ENCODE measurements at places on chromosomes 3 and 15. TPM values are rescaled to one million over a fixed set of nuclear protein-coding genes. Genes with fewer than 3 reads are reported as not detected.

Gene RAB6B
- polyA plus RNA-seq = 2.5 TPM

Gene CRYGS
- 1.3 TPM for polyA plus RNA-seq

Gene RETNLB
- not detected for polyA plus RNA-seq

Gene SLC9C1
- not detected for polyA plus RNA-seq

Gene GABRB3
- polyA plus RNA-seq = 2.5 TPM

Gene GATA2
- 25.7 TPM for polyA plus RNA-seq

Gene MRPL46
- 33.1 TPM for polyA plus RNA-seq

Gene SMCO1
- polyA plus RNA-seq = not detected

Gene EPHB1
- 0.67 TPM for polyA plus RNA-seq

Gene CCR9
- polyA plus RNA-seq = not detected

Gene FSIP1
- 0.27 TPM for polyA plus RNA-seq

Gene SLC22A13
- polyA plus RNA-seq = not detected

Gene ARPP21
- 0.08 TPM for polyA plus RNA-seq

Gene NOX5
- 0.19 TPM for polyA plus RNA-seq

Gene SPATA12
- polyA plus RNA-seq = 0.09 TPM

Measured in urinary bladder (tissue), 4 donors.